Right kidney (tissue), 9 donors: ENCODE measurements at places on chromosomes 6 and 20.
A peak's percentile ranks its signal among the peaks of the same experiment; 100 is the strongest.

- DNase-seq = peak; percentile 64
Observed at GRCh38 chr6:33213166-33213988, 5.1 kb downstream of the RING1 start.

DNA sequence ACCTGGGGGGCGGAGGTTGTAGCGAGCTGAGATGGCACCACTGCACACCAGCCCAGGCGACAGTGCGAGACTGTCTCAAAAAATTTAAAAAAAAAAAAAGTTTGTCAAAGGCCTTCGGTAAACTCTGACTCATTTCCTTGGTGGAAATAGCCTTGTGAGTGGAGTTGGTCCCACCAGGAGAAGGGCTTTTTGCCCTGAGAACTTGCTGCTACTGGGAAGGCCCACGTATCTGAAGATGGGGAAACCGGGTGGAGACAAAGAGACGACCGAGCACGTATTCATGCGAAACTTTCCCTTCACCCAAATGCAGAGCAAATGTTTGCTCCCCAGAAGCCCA lies 51.7 kb downstream of the SLC22A23 start:
- no peak for DNase-seq

- peak; percentile 89 for DNase-seq
Observed at GRCh38 chr6:113969888-113970804, 802 bp downstream of the HDAC2 start.

GRCh38 chr6:16676376-16676775 lies 84.9 kb downstream of the ATXN1 start:
- no peak for DNase-seq

- no peak for DNase-seq
Observed at GRCh38 chr20:44785768-44786167, 24.6 kb downstream of the RIMS4 start.

DNA sequence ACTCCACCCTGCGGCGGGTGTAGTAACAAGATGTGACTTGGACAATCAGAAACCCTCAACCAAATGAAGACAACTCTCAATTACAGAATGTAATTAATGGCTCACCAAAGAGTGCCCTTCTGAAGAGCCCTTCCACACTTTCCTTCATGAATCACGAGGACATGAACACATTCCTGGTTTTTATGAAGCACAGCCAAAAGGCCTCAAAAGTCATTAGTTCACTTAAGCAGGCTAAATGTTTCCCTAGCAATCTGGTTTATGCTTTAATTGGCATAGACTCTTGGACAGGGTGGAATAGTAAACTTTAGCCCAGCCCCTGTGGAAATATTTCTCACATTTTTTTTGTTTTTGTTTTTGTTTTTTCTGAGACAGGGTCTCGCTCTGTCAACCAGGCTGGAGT lies 20.5 kb downstream of the CPNE5 start:
- DNase-seq = no peak

GRCh38 chr6:169014211-169015197 lies 239.1 kb downstream of the THBS2 start:
- DNase-seq = no peak
